Activated naive CD4-positive, alpha-beta T cell treated with anti-CD3 and anti-CD28 coated beads for 36 hours (primary cell): ENCODE measurements at places on chromosomes 2 and 18. TPM values are rescaled to one million over a fixed set of nuclear protein-coding genes. Genes with fewer than 3 reads are reported as not detected.

HOXD13 gene
- total RNA-seq = not detected

COMMD1 gene
- 29.5 TPM for total RNA-seq

- no peak for DNase-seq
Measured at GRCh38 chr2:218046238-218046637, 22.8 kb upstream of the RUFY4 start.

- no peak for DNase-seq
Measured at GRCh38 chr2:103887625-103888024, 966.3 kb upstream of the POU3F3 start.

GRCh38 chr2:179890666-179891065 is 29.3 kb upstream of the ZNF385B start:
- no peak for DNase-seq

- no peak for DNase-seq
Measured at GRCh38 chr2:29360016-29360784, 245.0 kb downstream of the CLIP4 start.

DNA sequence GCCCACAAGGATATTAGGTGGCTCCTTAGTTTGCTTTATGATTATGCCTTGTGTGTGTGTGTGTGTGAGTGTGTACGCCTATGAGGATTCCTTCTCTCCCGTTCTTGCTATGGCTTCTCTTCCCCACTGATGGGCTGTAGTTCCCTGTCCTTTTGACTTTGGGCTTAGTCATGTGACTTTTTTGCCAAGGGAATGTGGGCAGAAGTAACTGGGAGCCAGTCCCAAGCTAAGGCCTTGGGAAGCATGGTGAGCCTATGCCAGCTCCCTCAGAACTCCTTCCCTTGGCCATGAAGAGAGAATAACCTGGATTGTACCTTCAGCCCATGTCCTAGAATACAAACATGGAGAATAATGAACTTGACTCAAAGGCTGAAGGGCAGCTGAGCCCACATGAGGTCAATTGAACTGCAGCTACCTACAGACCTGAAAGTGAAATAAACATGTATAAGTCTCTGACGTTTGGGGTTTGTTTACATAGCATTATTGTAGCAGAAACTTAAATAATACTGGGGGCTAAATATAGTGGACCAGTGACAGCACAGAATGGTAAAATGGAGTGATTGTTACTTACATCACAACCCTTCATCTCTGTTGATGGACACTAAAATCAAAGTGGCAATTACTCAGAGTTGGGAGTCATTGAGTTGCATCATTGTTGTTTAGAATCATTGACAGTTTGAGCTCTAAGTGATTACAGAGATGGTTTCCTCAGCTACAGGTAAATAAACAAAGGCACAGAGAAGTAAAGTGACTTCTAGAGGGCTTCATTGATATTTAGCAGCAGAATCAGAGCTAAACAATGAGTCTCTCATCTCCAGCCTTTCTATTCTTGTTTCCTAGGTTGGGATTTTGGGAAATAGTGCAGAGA is 15.3 kb upstream of the IL36G start:
- no peak for DNase-seq
